ENCODE measurements at places on chromosomes 4 and X.

- DNase-seq = no peak
These were observed 165.0 kb downstream of the AMELX start for GRCh38 chrX:11458170-11458569.

DNA sequence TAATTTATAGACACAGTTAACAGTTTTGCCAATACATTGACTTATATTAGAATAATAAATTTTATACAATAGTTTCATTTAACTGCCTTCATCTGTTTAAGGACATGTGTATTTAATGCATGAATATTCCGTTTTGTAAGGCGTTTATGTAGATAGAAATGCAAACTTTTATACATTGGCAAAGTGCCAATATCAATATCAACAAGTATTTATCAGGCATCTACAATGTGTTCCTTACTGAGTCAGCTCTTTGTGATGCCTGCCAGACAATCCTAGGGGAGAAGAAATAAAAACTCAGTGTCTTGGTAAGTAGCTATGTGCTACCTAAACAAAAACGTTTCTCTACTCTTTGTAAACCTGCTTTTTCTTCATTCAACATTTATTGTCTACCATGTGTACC, 1142.2 kb downstream of the C4orf33 start:
- no peak for DNase-seq

DNA sequence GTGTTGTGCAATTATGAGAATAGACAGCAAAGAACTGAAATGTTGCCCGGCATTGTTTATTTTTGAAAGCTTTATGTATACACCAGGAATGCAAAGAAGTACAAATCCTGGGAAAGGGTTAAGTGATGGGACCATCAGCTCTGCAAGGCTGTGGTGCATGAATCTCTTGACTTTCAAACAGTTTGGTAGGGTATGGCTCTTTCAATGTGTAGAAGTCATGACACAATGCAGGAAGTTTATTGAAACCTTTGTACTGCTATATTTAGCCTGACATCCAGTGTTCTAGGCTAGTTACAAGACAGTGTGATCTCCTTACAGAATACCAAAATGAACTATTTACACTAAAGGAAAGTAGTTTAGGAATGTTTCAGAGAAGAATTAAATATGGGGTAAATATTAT, 206.8 kb upstream of the HAND2 start:
- DNase-seq = no peak

- no peak for DNase-seq
These were observed 89.5 kb downstream of the AASDH start for GRCh38 chr4:56297776-56298175.

GRCh38 chrX:151633157-151633556, 62.1 kb upstream of the PRRG3 start:
- no peak for DNase-seq

DNA sequence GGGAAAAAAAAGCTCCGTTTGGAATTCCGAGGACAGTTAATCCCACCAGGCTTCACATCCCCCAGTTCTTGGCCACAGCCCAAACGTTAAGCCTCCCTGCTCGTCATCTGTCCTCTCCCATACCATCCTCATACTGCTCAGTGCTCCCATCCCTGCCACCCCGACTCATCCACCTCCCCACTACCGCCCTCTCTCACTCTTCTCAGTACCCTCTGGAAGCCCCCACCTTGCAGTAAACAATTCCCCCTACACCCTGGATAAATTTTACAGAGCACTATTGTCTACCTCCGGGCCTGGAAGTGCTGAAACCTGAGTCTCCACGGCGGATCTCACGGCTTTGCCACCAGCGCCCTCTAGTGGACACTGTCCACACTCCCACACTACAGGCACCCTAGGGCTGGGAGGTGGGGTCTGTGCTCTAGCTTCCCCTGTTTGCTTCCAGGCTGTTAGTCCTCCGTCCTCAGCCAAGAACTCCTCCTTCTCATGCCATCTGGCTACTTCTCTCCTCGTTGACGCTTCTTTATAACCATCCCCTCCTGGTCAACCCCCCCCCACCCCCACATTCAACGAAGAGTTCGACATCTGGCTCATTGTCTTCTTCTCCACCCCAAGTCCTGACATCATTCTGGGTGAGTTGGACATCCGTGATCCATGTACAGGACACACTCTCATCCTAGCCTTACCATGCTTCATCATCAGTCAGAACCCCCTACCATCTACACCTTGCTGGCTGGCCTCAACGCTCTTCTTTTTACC, 54.5 kb downstream of the RTL9 start:
- peak; percentile 66 for DNase-seq

GRCh38 chr4:65195002-65195401, 475.3 kb downstream of the EPHA5 start:
- DNase-seq = no peak

DNA sequence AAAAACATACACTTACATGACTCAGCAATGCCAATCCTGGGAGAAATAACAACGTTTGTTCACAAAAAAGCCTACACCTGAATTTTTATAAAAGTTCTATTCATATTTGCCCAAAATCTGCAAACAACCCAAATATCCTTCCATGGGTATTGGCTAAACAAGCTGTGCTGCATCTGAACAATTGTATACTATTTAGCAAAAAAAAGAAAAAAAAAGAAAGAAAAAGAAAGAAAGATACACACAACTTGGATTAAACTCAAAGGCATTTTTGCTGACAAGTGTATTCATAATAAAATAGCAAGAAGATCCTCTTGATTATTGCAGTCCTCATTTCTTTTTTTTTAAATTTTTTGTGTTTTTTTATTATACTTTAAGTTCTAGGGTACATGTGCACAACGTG, 24.5 kb upstream of the MAGEA3 start:
- no peak for DNase-seq

GRCh38 chrX:23334848-23335599, at the start of gene PTCHD1:
PTCHD1 (plus strand) TSS chrX:23334849; CDS start chrX:23334876, 27 bp downstream.
- DNase-seq = no peak

DNA sequence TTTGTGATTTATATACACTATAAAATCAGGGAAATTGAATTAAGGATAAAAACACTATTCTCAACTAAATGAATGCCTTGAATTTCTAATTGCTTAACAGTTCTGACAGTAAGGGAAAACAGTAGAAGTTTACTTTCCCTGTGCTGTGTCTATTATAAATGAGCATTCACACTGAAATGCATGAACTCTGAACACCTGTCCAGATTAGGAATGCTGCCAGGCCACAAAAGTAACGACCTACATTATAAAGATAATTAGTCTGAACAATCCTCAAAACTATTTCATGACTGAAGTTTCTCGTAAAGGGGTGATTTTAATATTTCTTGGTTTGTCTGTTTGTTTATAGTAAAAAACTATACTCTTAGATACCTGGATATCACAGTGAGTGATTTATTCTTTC, 2.0 kb downstream of the NDST3 start:
- no peak for DNase-seq

- DNase-seq = no peak
These were observed 1679.2 kb upstream of the TENM3 start for GRCh38 chr4:180564026-180564425.

GRCh38 chr4:121978172-121978516, 26.3 kb upstream of the TRPC3 start:
- no peak for DNase-seq

DNA sequence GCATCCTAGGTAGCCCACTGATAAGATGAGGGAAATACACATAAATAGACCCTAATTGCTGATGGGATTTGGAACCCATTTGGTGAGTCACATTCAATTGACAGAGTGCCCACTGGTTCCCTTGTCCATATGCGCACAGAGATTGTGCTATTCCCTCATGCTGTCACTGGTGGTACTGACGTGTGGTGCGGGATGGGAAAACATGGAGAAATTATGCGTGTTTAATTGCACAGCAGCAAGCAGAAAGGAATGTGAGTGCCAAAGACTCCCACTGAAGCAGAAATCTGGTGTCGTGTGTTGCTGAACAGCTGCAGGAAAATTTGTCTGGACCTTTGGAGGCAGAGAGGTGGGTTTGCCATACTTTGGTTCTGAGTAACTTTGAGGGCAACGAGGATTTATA, 92.2 kb downstream of the NHSL2 start:
- DNase-seq = no peak

- no peak for DNase-seq
These were observed 212.8 kb upstream of the PDE5A start for GRCh38 chr4:119841361-119841760.

GRCh38 chr4:108036213-108036612, 46.5 kb downstream of the HADH start:
- DNase-seq = peak; percentile 64

- DNase-seq = no peak
These were observed 41.9 kb upstream of the CBR4 start for GRCh38 chr4:169051761-169052593.

DNA sequence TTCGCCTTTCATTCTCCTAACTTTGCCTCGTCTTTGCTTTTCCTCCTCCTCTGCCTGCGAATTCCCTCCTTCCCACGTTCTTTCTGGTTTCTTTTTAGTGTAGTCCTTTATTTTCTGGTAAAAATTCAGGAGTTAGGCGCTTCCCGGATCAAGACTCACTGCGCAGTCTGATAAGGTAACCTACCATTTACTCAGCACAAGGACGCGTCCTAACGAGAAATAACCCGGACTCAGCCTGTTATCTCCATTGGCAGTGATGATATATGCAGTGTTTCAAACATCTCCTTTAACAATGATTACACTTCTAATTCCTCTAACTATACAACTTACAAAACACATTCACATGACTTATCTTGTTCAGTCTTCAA, 357 bp upstream of the ETNPPL start:
- no peak for DNase-seq

GRCh38 chrX:85244450-85245211, 840 bp downstream of the ZNF711 start:
- DNase-seq = no peak

DNA sequence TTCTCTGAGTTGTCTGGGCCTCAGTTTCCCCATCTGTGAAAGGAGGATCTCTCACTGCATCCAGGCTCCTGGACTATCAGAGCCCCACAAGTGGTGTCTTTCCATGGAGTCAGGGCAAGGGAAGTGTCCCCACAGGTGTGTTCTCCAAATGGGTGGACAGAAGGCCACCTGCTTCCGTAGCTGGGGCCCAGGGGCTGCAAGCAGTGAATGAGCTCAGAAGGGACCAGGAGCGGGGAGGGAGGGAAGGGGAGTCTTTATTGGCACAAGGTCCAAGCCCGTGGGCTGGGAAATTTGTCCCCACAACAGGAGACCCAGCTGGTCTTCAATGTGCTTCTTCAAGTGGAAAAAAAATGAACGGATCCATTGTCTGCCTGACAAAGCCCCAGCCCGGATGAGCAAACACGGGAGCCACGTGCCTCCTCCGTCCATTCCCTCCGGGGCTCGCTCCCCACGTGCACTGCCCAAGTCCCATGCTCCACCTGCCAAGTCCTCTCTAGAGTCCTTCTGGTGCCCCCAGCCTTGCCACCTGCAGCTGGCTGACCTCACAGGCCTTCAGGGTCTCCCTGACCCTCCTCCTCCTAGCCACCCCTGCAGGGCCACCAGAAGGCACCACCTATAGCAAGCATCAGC, 72.0 kb downstream of the JAKMIP1 start:
- no peak for DNase-seq

DNA sequence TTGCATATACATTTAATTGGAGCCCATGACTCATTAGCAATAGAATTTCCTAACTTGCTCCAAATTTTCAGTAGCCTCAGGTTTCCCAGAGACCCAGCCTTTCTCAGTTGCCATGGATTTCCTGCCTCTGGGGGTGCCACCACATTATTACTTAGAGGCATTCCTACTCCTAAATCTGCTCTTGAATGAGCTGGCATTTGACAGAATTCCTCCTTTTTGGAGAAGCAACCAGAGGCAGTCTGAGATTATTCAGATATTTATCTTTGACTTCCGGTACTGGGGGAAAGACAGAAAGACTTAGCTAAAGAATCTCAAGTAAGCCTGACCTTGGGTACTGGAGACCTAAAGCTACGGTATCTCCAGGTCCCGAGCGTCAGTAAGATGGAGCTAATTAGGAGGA, 76.3 kb downstream of the DCHS2 start:
- DNase-seq = no peak

DNA sequence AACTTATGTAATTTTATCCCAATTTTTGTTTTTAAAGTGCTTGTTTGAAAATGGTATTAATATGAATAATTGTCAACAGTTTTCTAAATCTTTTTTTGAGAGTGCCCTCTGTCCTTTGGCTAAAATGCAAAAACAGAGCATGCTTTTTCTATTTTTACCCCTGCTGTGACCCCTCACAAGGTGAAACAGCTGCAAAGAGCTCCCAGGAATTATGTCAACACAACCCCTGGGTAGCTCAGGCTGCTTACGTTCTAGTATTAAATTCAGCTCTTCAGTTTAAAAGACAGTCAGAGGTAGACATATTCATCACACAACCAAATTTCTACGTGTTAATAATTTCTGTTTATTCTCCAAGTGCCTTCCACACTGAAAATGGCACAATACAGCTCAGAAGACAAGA, 367.5 kb downstream of the PRDM5 start:
- no peak for DNase-seq

DNA sequence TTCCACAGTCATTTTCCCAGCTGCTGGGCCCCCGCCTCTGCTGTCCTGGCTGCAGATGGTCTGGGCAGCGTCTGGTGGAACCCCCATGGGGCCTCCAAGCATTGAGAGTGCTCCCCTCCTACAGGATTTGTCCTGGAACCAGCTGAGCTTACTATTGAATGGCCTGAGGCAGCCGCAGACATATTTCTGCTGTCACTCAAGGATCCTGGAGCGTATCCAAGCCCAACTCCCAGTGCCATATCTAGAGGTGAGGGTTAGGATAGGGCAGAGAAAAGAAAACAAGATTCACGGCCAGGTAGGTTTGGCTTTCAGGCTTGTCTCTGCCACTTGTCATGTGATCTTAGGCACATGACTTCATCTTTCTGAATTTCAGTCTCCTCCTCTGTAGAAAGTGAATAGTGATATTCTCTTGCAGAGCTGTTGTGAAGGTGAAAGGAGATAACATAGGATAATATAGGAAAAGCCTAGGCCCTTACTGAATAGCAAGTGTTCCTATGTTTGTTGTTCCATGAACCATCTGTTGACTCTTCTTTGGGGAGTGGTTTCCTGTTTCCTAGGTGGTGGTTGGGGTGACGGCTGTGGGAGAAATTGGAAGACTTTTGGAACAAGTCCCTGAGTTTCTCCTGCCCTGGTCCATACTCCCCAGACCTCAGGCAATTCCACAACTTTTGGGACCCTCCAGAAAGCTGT, 52.3 kb downstream of the SEPSECS start:
- no peak for DNase-seq

DNA sequence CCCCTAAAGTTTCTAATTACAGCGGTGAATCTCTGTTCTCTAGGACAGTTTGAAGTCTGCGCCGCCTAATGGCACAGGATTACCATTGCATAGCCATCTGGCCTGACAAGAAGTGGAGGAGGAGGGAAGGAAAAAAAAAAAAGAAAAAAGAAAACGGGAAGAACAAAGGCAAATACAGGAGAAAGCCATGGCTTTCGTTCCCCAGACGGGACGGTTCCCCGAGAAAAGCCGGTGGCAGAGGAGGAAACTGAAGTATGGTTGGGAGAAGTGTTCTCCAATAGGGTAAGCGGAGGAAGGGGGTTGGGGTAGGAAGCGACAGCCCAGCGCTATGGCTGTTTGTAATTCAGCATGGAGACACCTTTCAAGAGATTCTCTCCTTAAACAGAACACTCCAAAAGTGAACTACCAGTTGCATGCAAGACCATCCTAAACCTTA, 80.8 kb downstream of the HMGN5 start:
- peak; percentile 25 for DNase-seq

Measured in activated CD4-positive, alpha-beta T cell treated with anti-CD3 and anti-CD28 coated beads, Interleukin-2, amount 50 U/mL, for 1 hour (primary cell).